Glutamatergic neuron (in vitro differentiated cells): ENCODE measurements at places on chromosomes 5 and 9. TPM values are rescaled to one million over a fixed set of nuclear protein-coding genes. Genes with fewer than 3 reads are reported as not detected.
A peak's percentile ranks its signal among the peaks of the same experiment; 100 is the strongest.

MED7 gene
- total RNA-seq, result 13.2 TPM

GRCh38 chr5:158027806-158028775 is 169.1 kb upstream of the CLINT1 start:
- no peak for DNase-seq

DNA sequence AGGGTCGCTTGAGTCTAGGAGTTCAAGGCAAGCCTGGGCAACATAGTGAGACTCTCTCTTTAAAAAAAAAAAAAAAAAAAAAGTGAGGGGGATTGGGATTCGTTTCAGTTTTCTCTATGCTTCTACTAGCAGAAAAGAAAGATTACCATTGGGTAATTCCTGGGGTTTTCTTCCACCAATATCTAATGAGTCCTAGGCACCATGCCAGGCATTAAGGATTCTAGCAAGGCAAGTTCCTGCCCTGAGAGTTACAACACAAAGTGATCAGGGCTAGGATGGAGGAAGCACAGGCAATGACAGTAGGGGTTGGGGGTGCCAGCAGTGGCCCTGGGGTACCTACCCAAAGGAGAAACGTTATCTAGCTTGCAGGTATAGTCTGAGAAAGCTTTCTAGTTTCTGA is 90.8 kb downstream of the PCDH1 start:
- DNase-seq, result no peak

DNA sequence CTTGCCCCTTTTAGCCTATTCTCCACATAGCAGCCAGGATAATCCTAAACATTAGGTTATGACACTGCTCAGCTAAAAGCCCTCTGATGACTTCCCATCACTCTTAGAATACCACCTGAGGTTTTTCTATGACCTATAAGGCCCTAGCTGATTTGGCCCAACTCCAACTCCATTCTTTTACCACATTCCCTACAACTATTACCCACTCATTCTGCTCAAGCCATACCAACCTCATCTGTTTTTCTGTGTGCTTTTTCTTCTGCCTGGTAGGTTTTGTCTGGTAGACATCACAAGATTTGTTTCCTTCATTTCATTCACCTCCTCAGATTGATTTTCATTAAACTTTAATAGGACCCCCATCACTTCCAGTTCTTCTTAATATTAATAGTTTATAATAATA is 12.5 kb upstream of the FCHO2 start:
- no peak for DNase-seq

GRCh38 chr5:102903074-102903871 is 148.2 kb downstream of the PAM start:
- no peak for DNase-seq

PCDHGB5 gene
- 9.3 TPM for total RNA-seq

PCDHGA6 gene
- 6.3 TPM for total RNA-seq

GDA gene
- total RNA-seq, result 1.2 TPM

GRCh38 chr9:70789086-70789485 is 332.3 kb downstream of the TRPM3 start:
- DNase-seq, result no peak

- no peak for DNase-seq
Observed at GRCh38 chr5:86716121-86716520, 98.4 kb downstream of the COX7C start.

GRCh38 chr9:117465706-117466105 is 50.8 kb upstream of the ASTN2 start:
- DNase-seq, result no peak

GPR107 gene
- total RNA-seq, result 48.2 TPM

GRCh38 chr5:15384581-15384980 is 115.4 kb upstream of the FBXL7 start:
- no peak for DNase-seq

- DNase-seq, result no peak
Observed at GRCh38 chr9:31364171-31364570, 1020.3 kb upstream of the ACO1 start.

GRCh38 chr5:18236386-18236785 is 602.1 kb downstream of the TAF11L14 start:
- DNase-seq, result no peak

- no peak for DNase-seq
Observed at GRCh38 chr5:69019668-69020375, 74.0 kb upstream of the SLC30A5 start.

TNFSF15 gene
- total RNA-seq, result not detected

GRCh38 chr5:107485184-107485583 is 185.6 kb downstream of the EFNA5 start:
- DNase-seq, result no peak

DNA sequence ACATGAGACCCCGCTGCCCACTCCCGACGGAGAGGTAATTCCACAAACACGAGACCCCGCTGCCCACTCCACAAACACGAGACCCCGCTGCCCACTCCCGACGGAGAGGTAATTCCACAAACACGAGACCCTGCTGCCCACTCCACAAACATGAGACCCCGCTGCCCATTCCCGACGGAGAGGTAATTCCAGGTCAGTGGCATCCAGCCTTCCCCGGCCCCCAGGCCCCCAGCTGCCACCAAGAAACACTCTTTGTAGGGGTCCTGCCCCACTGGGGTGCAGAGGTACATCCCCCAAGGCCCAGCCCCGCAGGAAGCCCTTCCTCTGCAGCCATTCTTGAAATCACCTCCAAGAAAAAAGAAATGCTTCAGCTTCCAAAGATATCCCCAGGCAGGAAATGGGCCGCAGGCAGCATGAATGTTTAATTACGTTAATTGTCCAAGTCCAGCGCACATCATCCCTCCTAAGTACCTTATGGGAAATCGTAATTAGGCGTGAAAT is 115.9 kb downstream of the ADAMTS2 start:
- no peak for DNase-seq

- no peak for DNase-seq
Observed at GRCh38 chr9:35341021-35341420, 148.9 kb upstream of the RUSC2 start.

GRCh38 chr9:129471201-129472019 is 149.5 kb downstream of the C9orf50 start:
- DNase-seq, result no peak

- DNase-seq, result no peak
Observed at GRCh38 chr9:90872835-90873294, 71.2 kb downstream of the SYK start.

DNA sequence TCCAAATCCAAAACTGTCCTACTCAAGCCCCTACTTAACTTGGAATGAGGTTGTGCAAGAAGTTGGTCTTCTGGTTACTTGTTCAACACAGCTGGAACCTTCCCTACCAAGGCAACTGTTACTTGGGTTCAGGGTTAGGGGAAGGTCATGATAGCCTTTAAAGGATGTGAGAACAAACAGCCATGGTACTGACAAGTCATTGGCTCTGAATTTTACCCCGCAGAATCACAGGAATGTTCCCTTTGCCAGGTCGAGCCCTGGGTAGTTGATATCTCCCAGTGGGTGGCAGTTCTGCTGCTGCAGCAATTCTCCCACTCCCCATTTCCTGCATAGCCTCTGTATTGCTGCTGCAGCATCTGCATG is 396.1 kb upstream of the MPDZ start:
- DNase-seq, result no peak

GRCh38 chr5:60287174-60287771 is 393.7 kb upstream of the PDE4D start:
- peak; percentile 71 for DNase-seq

DNA sequence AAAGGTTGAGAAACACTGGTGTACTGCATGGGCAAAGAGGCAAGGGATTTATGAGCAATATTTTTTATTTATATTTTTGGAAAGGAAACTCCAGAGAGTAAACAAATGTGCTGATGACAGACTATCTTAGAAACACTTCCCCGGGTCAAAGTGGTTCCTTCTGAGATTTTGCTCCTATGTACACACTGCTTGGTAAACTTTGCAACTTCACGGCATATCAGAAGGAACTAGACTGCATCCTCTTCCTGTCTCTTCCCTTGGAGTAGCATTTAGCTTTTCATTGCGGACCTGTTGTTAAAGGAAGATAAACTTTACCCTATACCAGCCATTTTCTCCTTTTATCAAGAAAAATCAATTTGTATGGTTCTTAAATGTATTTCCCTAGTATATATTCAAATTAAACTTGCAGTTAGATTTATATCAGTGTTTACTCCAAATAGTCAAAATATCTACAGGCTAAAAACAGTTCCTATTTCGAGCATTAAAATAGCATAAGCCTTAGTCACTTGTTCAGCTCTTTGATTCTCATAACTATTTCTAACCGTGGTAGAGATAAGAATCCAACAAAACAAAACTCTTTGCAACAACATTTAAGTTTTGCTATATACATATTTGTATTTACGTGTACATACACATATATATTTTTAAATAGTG is 48.0 kb upstream of the LRRC19 start:
- no peak for DNase-seq
